ENCODE measurements at places on chromosomes 4 and X. TPM values are rescaled to one million over a fixed set of nuclear protein-coding genes. Genes with fewer than 3 reads are reported as not detected.

DNA sequence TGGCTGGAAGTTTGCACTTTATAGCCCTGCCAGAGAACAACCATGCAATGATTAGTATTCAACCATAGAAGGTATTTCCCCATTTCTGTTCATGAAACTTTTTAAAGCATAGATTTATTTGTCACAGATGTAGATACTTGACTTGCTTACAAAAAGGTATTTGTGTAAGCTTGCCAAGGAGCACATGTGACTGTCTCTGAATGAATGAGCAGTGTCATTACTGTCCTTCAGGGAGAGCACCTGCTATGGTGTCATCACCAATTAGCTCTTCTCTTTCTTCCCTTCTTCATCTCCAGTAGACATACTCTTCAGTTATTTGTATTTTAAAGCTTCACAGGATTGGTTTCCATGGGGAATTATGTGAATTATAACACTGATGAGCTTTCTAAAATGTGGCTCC, 1064.7 kb upstream of the GRIA3 start:
- H3K27me3 ChIP-seq = no peaks in the 10 kb centered on the region
- no peak overlapping the region for H3K27ac ChIP-seq
- no peaks in the 10 kb centered on the region for H3K4me1 ChIP-seq
- no peak overlapping the region for H3K4me3 ChIP-seq

DNA sequence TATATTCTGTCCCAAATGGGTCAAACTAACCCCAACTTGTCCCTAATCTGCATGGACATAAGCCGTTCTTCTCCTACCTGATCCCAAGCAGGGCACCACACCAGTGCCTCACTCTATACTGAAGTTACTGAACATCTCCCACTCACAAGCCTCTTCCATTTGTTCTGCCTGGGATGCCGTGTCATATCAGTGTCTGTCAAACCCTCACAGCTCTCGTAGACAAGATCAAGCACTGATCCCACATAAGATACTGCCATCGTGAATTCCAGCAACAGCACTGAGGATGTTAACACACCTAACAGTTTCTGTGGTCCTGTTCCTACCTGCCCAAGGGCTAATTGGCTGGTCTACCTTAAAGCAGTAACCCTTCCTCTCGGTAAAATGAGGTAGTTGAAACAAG, 162.1 kb downstream of the APBB2 start:
- no peak overlapping the region for H3K4me3 ChIP-seq
- DNase-seq = no peak
- H3K27me3 ChIP-seq = no peaks in the 10 kb centered on the region
- no peak overlapping the region for H3K27ac ChIP-seq
- no peaks in the 10 kb centered on the region for H3K36me3 ChIP-seq

The RNF175 gene
- total RNA-seq = not detected

The F8A3 gene
- total RNA-seq = 14.8 TPM

All from B cell (primary cell).